Suprapubic skin (tissue), 4 donors: ENCODE measurements at places on chromosomes 2 and 18. TPM values are rescaled to one million over a fixed set of nuclear protein-coding genes. Genes with fewer than 3 reads are reported as not detected.

- no peaks in the 10 kb centered on the region for H3K27me3 ChIP-seq
- H3K36me3 ChIP-seq, result no peaks in the 10 kb centered on the region
- H3K4me3 ChIP-seq, result no peak overlapping the region
- DNase-seq, result no peak
- peaks cover 14% of the 10 kb centered on the region for H3K4me1 ChIP-seq
Measured at GRCh38 chr2:237057893-237058300, 27.8 kb upstream of the COPS8 start.

DNA sequence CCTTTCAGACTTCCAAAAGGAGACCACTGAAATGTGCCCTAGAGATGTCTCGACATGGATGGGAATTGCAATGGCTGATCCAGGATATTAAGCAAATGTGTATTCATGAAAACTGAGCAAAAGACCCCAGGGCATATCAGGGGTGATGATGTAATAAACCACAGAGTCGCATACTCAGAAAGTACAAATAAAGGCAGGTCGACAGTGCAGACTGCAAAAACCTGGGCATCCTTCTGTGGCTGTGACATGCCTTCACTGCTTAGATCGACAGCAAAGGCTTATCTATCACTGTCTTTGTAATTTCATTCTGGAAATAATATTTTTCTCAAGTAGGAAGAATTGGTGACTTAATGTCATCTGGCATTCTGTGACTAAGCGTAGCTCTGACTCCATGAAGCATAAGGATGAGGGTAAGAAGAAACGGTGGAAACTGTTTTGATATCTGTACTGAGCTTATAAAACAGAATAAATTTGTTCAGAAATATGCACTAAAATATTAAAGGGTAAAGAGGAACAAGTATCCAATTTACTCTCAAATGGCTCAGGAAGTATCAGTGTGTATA lies 115.6 kb upstream of the NRP2 start:
- no peak overlapping the region for H3K27ac ChIP-seq
- H3K4me3 ChIP-seq, result no peak overlapping the region
- no peaks in the 10 kb centered on the region for H3K27me3 ChIP-seq
- DNase-seq, result no peak
- H3K36me3 ChIP-seq, result no peaks in the 10 kb centered on the region
- H3K4me1 ChIP-seq, result no peaks in the 10 kb centered on the region

DNA sequence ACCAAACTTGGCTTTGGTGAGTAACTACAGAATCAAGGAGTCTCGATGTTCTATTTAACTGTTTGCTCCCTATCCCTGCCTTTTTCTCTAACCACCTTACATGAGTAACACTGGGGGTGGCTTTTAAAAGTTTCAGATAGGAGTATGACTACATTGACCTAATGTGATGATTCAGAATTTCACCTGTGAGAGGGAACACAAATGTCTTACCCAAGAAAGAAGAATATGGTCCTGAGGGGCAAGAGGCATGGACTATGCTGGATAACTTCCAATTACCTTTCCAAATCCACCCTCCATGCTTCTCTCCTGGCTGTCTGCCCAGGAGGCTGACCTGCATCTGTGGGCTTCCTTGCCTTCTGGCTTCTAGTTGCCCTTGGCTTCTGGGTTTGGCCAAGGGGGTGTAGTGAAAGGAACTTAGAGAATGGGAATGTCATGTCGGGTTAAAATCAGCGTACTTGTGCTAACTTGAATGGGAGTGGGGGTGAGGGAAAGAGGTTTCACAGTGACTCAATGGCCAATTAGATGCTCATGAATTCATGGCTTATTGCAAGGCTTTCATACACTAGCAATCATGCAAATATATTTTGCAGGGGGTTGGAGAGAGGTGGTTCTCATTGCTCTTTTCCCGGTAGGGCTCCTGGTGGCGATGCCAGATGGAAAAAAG lies 5.3 kb upstream of the IL36G start:
- no peaks in the 10 kb centered on the region for H3K36me3 ChIP-seq
- no peak for DNase-seq
- peaks cover 23% of the 10 kb centered on the region for H3K27me3 ChIP-seq
- H3K4me1 ChIP-seq, result no peaks in the 10 kb centered on the region
- no peak overlapping the region for H3K4me3 ChIP-seq

AQP12A gene
- total RNA-seq, result not detected

CAPG gene
- 152 TPM for total RNA-seq

- H3K27ac ChIP-seq, result no peak overlapping the region
- no peaks in the 10 kb centered on the region for H3K27me3 ChIP-seq
- no peaks in the 10 kb centered on the region for H3K36me3 ChIP-seq
- peaks cover 26% of the 10 kb centered on the region for H3K4me1 ChIP-seq
- DNase-seq, result no peak
- H3K4me3 ChIP-seq, result no peak overlapping the region
Measured at GRCh38 chr18:13449651-13450050, 231.1 kb downstream of the LDLRAD4 start.

GRCh38 chr2:44731505-44731904 lies 210.0 kb upstream of the SIX3 start:
- no peaks in the 10 kb centered on the region for H3K4me1 ChIP-seq
- H3K4me3 ChIP-seq, result no peak overlapping the region
- no peaks in the 10 kb centered on the region for H3K27me3 ChIP-seq
- no peaks in the 10 kb centered on the region for H3K36me3 ChIP-seq
- no peak overlapping the region for H3K27ac ChIP-seq
- DNase-seq, result no peak

CABYR gene
- 1.2 TPM for total RNA-seq

DNA sequence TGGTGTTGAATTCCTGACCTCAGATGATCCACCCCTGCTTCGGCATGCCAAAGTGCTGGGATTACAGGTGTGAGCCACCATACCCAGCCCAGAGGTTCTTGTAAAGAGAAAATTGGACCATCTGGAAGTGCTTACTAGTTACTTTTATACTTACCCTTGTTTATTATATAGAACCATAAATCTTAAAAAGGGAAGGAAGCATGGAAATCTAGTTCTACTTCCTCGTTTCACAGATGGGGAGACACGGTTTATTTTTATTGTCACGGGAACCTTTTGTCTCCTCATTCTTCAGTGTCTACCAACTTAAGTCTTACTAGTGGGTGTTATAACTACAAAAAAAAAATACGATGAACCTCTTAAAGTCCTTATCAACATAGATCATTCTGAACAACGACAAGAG lies 45.8 kb upstream of the PDK1 start:
- no peak overlapping the region for H3K27ac ChIP-seq
- no peaks in the 10 kb centered on the region for H3K36me3 ChIP-seq
- H3K4me3 ChIP-seq, result no peak overlapping the region
- no peaks in the 10 kb centered on the region for H3K27me3 ChIP-seq

GRCh38 chr18:3620146-3621119 lies 170.5 kb downstream of the TGIF1 start:
- H3K27ac ChIP-seq, result no peak overlapping the region
- H3K36me3 ChIP-seq, result no peaks in the 10 kb centered on the region
- DNase-seq, result no peak
- no peaks in the 10 kb centered on the region for H3K27me3 ChIP-seq
- H3K4me1 ChIP-seq, result peaks cover 40% of the 10 kb centered on the region

CCDC178 gene
- total RNA-seq, result not detected

DNA sequence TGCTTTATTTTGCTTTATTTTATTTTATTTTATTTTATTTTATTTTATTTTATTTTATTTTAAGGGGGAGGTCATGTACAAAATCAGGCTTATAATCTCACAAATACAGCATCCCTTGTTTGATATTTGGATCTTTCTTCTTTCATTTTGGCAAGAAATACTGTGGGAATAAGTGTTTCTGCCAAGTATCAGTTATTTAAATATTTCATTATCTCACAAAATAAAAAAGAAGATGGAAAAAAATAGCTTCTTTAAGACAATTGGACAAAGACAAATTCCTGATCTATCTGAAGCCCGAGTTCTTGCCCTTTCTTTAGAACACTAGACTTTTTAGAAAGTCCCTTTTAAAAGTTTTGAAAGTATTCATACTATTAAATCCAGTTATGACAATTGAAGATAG lies 560.5 kb upstream of the ZEB2 start:
- H3K4me3 ChIP-seq, result no peak overlapping the region
- no peak overlapping the region for H3K27ac ChIP-seq
- H3K36me3 ChIP-seq, result no peaks in the 10 kb centered on the region
- no peaks in the 10 kb centered on the region for H3K27me3 ChIP-seq

SERPINB10 gene
- 1.0 TPM for total RNA-seq

DNA sequence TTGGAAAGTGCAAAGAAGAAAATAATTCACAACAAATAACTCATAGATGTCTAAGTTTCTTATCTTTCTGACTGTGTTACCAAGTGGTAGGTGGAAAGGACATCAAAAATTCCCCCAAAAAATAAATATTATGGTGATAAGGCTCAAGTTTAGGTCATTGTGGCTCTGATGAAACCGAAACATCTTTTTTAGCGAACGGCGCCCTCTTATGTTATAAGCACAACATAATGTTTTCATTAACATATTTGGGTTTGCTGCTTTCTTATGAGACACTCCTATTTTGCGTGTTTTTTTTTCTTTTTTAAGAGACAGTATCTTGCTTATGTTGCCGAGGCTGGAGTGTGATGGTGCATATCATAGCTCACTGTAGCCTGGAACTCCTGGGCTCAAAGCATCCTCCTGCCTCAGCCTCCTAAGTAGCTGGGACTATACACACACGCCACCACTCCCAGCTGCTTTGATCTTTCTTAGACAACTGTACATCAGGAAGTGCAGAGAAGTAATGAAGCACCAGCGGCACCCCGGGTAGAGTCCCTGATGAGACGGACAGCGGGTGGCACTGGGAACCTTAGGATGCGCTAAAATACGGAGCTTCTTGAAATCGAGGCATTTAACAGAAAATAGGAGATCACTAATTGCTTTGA lies 38.5 kb upstream of the SLC35G4 start:
- no peaks in the 10 kb centered on the region for H3K36me3 ChIP-seq
- DNase-seq, result no peak
- no peak overlapping the region for H3K4me3 ChIP-seq
- no peaks in the 10 kb centered on the region for H3K4me1 ChIP-seq
- no peak overlapping the region for H3K27ac ChIP-seq
